ENCODE measurements at places on chromosomes 11 and 22.
A peak's percentile ranks its signal among the peaks of the same experiment; 100 is the strongest.

DNA sequence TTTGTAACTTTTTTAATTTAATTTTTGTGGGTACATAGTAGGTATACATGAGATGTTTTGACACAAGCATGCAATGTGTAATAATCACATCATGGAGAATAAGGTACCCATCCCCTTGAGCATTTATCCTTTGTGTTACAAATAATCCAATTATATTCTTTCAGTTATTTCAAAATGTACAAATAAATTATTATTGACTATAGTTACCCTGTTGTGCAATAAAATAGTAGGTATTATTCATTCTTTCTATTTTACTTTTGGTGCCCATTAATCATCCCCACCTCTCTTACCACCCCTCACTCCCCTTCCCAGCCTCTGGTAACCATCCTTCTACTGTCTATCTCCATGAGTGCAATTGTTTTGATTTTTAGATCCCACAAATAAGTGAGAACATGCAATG lies 83.5 kb downstream of the GAB2 start:
- no peak for DNase-seq

DNA sequence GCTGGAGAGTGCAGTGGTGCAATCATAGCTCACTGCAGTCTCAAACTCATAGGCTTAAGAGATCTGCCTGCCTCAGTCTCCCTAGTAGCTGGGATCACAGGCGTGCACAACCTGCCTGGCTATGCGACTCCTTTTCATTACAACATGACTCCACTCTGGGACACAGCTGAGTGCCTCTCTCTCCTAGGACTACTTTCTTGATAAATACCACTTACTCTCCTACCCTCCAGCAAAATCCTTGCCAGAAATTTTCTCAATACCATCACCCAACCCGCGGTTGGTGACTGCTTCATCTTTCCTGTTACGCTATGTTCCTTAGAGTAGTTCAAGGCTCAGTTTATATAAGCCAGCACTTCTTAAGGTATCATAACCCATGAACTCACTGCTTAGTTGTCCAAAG lies 26.9 kb downstream of the ARFGAP3 start:
- no peak for DNase-seq

DNA sequence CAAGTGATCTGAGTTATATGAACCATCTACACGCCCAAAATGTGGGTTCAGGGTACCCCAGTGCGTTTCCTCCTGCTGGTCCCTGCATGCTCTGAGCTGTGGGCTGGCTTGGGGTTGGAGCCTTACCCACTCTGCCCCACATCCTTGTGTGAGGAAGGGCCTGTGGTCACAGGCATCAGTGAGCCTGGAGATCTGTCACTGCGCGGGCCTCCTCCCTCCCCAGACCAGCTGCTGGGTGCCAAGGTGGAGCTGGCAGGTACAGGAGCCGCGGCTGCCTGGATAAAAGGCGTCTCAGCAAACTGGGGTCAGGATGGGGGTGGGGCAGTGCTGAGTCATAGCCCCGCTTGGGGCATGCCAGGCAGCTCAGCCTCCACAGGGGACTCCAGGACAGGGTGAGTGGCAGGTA lies 17.9 kb downstream of the GNAZ start:
- DNase-seq: peak; percentile 58

GRCh38 chr11:46263120-46263519 lies 14.3 kb upstream of the CREB3L1 start:
- no peak for DNase-seq

GRCh38 chr22:19040391-19040861 lies 81.8 kb downstream of the DGCR2 start:
- DNase-seq: no peak

GRCh38 chr11:1119604-1120146 lies 38.1 kb upstream of the MUC5AC start:
- DNase-seq: no peak

DNA sequence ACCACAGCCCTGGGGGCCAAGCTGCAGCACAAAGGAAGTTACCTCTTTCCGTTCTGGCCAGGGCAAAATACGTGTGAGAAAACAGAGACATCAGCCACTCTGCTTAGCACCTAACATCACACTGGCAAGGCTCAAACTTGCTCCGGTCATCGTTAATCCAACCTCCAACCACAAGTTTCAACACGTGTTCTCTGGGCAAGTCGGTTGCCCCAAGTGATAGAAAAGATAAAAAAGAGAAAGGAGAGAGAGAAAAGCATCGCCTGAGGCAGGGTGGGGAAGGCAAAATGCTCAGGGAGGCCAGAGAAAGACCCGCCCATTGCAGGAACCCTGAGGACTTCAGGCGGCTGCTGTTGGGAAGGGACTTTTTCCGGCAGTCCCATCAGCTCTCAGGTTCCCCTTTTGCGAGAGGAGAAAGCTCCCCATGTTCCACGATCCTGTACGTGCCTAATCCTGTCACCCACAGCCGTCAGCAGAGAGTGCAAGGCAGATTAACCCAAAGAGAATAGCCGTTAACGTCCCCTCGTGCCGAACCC lies 18.5 kb upstream of the B4GALNT4 start:
- DNase-seq: no peak

DNA sequence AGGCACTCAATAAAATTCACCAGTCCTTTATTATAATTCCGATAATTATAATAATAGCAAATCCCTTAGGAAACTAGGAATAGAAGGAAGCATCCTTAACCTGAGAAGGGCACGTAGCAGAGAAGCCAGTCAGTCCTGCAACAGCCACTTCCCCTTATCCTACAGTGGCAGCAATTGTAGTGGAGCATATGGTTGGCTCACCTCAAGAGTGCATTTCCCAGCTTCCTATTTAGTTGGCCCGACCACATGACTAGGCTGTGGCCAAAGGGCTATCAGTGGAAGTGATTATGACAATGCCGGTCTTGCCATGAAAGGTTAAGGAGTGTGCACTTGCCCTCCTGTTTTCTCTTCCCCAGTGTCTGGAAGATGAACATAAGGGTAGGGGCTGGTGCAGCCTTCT lies 27.0 kb downstream of the TESMIN start:
- no peak for DNase-seq

- peak; percentile 62 for DNase-seq
These were observed 53.0 kb upstream of the RDX start for GRCh38 chr11:110349138-110349996.

DNA sequence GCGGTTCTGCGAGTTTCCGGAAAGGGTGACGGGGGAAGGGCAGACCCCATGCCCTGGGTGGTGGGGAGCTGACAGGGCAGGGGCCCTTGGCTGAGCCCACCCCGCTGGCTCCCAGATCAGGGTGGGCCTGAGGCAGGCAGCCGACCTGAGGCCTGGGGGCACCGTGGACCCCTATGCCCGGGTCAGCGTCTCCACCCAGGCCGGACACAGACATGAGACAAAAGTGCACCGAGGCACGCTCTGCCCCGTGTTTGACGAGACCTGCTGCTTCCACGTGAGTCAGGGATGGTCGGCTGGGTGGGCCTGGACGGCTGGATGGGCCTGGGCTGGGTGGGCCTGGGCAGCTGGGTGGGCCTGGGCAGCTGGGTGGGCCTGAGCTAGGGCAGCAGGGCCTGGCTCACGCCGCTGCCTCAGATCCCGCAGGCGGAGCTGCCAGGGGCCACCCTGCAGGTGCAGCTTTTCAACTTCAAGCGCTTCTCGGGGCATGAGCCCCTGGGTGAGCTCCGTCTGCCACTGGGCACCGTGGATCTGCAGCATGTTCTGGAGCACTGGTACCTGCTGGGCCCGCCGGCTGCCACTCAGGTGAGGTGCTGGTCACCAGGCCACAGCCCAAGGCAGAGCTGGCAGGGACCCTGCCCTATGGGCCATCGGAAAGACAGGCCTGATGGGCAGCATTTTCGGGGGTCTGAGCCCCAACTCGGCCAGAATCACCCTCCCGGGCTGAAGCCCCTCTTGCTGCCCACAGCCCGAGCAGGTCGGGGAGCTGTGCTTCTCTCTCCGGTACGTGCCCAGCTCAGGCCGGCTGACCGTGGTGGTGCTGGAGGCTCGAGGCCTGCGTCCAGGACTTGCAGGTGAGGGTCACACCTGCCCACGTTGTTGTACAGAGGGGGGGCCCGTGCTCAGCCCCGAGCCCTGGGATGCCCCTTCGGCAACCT lies 1.5 kb downstream of the SYT8 start:
- no peak for DNase-seq

DNA sequence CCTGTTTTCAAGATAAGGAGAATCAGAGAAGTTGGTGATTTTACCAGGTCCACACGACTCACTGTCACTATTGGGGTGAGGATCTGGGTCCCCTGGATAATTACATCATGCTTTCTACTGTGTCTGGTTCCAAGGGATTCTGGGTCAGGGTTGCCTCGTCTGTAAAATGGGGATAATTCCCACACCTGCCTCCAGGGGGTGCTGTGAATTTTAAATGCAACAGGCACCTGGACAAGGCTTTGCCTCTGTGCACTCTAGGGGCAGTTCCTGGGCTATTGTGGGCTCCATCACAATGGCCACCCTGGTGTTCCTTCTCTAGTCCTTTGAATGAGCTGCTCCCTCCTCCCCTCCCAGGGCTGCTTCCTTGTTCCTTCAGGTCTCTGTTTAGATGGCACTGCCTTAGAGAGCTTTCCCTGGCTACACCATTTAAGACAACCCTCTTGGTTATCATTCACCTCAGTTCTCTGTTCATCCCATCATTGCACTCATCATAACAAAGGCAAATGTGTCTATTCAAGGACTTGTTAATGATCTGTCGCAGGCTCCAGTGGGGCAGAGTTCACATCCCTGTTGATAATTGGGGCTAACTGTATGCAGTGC lies 178.6 kb downstream of the MIAT start:
- peak; percentile 63 for DNase-seq

- DNase-seq: no peak
These were observed 16.8 kb downstream of the KCNJ11 start for GRCh38 chr11:17371614-17372013.

DNA sequence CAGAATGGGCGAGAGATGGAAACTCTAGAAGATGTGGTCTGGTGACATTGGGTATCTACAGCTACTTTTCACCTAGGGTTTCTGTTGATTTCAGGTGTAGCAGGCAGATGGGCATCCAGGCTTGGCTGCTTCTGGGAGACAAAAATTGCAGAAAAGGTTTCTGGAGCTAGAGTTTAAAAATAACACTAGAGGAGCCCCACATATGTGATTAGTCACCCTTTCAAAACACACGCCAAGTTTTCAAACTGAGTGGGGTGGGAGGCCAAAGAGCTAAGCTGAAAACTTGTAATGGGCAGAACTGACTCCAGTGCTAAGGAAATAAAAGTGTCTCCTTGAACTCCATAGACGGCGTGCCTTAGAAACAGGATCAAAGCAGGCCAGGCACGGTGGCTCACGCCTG lies 80.8 kb downstream of the GRK3 start:
- no peak for DNase-seq

- DNase-seq: no peak
These were observed 66.6 kb upstream of the PRODH start for GRCh38 chr22:19002684-19003038.

DNA sequence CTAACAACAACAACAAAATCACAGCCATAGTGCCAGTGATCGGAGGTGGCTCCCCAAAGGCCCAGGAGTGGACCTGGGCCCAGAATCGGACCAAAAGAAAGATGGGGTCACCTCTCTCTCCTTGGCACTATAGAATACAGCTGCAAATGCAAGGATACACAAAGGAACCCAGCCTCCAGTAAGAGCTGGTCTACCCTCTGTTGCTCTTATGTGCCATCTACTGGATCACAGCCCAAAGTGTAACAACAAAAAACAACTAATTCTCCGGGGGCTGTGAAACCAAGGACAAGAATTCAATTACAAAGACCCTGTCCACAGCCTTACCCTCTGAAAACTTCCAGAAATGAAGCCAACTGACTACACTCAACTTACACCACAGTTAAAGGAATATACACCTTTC lies 21.6 kb downstream of the OR8G5 start:
- no peak for DNase-seq

- no peak for DNase-seq
These were observed 3.3 kb upstream of the KMT5B start for GRCh38 chr11:68216171-68216938.

- no peak for DNase-seq
These were observed 380.1 kb upstream of the SYN3 start for GRCh38 chr22:33438273-33438672.

- DNase-seq: peak; percentile 42
These were observed 77.7 kb downstream of the MORC2 start for GRCh38 chr22:30890686-30891442.

Data from activated CD4-positive, alpha-beta memory T cell treated with anti-CD3 and anti-CD28 coated beads, Interleukin-2, amount 10 ng/mL, durations not matched to agents 7 days and 5 days (primary cell).